Mesenchymal stem cell (in vitro differentiated cells and primary cell): ENCODE measurements at places on chromosomes 16 and 17.

- DNase-seq = no peak
Measured at GRCh38 chr16:72609066-72609465, 437.1 kb upstream of the PMFBP1 start.

GRCh38 chr17:6142701-6143100, 72.5 kb downstream of the WSCD1 start:
- DNase-seq = no peak

- DNase-seq = peak; percentile 20
Measured at GRCh38 chr16:11047939-11048800, 103.8 kb downstream of the CLEC16A start.

DNA sequence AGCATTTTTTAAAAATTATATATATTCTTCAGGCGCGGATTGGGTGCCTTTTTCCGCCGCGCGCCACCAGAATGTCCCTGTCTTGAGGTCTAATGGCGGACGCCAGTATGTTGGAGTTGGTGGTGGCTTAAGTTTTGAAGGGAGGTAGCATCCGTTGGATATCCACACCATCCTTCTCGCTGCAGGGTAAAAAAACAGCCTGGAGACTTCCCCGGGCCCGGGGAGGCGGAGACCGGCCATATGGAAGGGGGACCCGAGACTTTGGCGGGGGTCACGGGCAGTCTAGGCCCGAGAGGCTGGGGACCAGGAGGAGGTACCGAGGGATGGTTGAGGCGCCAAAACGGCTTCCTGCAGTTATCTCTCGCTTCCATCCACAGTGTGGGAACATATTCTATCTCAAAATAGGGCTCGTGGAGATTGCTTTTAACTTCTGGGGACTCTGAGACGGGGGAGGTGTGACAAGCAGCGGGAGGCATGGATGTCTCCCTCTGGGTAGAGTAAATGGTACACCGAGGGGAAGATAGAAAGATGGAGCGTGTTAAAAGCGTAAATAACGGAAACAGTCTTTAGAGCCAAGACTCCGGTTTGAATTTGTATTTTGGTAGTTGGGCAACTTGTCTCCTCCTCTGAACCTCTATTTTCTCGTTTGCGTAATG, at the start of gene SF3B3:
SF3B3 (plus strand) TSS at position 74 of the 656 bp plus-strand sequence. CDS start 2,841 bp downstream, outside the sequence.
- peak; percentile 86 for DNase-seq

DNA sequence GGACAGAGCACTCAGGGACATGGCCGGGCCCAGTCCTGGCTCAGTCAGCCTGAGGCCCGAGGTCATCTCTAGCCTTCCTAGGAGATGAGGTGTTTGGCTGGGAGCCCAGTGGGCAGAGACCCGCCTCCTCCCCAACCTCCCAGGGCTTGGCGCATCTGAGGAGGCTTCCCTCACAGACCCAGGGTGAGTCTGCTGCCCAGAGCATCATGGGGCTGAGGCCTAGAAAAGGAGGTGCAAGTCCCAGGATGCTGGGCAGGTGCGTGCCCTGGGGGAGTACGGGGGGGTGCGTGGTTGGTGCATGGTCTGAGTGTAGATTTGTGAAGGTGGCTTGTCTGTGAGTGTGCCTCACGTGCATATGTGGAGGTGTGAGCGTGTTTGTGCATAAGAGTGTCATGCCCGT, 4.7 kb downstream of the PDE6G start:
- peak; percentile 65 for DNase-seq
